ENCODE measurements at places on chromosomes 4 and X.

- no peak for DNase-seq
Measured at GRCh38 chr4:154868414-154869194, 87.5 kb downstream of the RBM46 start.

DNA sequence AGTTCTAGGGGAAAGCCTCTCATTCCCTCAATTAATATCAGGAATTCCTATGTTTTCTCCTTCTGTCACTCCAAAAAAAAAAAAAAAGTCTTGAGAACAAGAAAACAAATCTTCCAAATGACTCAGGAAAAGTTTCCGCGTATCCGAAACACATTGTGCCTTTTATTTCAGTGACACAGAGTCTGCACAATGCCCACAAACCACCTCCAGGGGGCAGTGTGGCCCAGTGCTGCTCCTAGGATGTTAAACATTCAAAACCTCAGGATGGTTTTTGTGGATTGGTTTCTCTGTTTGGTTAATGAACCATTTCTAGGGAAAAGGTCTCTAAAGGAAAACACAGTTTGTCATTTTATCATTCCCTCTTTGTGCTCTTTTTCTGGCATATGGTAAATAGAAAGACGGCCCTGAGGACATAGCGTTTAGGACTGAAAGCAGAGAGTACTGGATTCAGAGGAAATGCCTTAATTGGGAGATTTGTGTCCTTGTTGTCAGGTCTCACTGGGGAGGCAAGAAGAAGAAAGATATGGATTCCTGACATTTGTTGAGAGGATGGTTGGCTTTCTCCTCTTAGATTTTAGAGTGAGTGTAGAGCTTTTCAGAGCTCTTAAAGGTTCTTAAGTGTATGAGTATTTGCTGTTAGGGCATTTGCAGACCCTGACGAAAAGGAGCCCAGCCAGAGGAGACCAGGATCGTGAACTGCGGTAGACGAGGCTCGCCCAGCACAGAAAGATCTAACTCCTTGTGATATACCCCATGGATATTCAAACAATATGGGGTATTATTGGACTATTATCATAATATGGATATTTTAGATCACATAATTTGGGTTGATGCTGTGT is 65.7 kb upstream of the MAP9 start:
- peak; percentile 58 for DNase-seq

DNA sequence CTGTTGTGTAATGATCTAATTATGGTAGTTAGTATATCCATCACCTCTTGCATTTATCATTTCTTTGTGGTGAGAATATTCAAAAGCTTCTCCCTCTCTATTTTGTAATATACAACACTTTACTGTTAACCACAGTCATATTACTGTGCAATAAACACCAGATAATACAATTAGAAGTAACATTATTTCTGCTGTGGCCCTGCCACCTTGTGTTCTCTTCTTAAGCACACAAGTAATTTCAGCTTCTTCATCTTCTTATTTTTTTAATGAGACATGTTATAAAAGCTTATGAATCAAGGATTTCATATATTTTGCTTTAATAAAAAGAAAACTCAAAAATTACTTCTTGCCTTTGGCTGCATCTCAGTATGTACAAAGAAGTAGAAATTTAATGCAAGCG is 675.2 kb upstream of the INTU start:
- DNase-seq: no peak

DNA sequence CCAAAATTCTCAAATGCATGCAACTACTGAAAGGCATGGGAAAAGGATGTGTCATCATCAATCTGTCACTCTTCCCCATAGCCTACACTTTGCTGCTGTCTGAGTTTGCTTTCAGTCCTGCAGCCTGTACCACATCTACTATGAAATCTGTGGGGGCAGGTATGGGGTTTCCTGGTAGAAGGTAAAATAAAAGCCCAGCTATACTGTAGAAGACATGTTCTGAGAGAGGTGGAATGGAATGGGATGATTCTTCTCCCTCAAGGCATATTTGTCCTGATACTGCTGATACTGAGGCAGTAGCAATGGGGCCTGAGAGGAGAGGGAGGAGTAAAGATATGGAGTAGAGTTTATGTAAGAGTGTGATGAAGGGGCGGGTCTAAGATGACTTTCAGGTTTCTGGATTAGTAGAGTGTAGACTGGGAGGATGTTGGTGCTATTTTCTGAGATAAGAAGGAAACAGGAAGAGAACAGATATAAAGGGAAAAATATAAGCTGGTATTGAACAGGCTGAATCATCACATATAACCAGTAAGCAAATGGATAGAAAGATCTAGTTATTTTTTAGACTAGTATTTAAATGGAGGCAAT is 38.7 kb upstream of the GYPA start:
- no peak for DNase-seq

DNA sequence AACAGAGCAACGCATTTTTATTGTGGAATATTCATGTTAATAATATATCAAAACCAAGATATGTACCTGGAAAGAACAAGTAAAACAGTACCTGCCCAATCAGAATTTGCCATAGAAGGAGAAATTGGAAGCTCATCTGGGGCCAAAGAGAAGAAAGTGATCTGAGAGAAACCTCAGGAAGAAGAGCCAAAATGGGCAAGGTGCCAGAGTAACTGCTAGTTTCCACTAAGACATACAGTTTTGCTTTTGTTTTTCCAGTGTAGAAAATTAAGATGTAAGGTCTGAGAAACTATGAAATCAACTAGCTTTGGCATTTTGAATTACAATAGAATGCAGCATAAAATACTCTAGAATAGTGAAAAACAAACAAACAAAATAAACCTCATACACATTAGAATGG is 2201.2 kb downstream of the ARAP2 start:
- no peak for DNase-seq

GRCh38 chr4:61201561-61201960 is 1.4 kb downstream of the ADGRL3 start:
- no peak for DNase-seq

GRCh38 chr4:4853921-4854648 is 5.4 kb upstream of the MSX1 start:
- DNase-seq: no peak

- peak; percentile 29 for DNase-seq
Measured at GRCh38 chrX:19382555-19383145, 38.9 kb downstream of the PDHA1 start.

- DNase-seq: no peak
Measured at GRCh38 chrX:134501941-134502340, 42.0 kb downstream of the HPRT1 start.

- DNase-seq: no peak
Measured at GRCh38 chr4:162282684-162283083, 118.9 kb upstream of the FSTL5 start.

DNA sequence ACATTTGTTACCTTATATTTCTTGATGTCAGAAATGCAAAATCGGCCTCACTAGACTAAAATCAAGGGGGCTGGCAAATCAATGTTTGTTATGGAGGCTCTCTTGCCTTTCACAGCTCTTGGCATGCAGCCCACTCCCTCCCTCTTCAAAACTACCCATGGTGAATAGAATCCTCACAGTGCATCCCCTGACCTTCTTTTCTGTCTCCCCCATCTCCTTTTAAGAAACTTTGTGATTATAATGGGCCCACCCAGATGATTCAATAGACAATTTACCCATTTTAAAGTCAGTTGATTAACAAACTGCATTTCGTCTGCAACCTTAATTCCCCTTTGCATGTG is 184.0 kb downstream of the PCDH7 start:
- DNase-seq: no peak

DNA sequence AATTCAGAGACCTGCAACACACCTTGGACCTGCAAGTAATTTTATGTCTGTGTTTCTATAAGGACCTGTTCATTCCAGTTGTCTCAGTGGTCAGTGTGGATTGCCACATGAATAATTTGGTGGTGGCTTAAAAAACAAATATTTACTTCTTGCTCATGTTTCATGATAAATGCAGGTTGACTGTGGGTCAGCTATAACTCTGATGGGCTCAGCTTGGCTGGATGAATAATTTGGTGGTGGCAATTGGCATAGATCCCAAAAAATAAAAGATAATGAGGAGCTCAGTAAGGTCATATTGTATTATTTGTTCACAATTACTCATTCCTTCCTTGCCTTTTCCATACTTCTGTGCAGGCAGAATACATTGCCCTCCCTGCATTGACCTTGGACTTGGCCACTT is 18.9 kb upstream of the SCRG1 start:
- no peak for DNase-seq

DNA sequence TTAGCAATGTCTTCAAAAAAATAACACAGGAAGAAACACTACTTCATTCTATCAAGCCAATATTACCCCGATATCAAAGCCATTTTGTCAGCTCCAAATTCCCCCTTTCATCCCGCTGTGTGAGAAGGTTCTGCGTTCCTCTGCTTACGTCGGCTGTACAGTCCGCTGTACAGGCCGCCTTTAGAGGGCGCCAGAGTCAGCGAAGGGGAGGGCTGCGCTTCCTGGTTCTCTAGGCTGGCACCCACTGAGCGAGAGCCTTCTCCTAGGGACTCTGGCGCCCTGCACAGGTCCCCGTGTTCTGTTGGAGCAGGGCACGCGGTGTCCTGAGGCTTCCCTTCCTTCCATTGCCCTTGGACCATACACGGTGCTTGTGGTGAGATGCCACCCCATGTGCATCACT is 25.3 kb upstream of the CT45A1 start:
- DNase-seq: no peak

GRCh38 chrX:55754861-55755294 is 37.3 kb downstream of the RRAGB start:
- no peak for DNase-seq

DNA sequence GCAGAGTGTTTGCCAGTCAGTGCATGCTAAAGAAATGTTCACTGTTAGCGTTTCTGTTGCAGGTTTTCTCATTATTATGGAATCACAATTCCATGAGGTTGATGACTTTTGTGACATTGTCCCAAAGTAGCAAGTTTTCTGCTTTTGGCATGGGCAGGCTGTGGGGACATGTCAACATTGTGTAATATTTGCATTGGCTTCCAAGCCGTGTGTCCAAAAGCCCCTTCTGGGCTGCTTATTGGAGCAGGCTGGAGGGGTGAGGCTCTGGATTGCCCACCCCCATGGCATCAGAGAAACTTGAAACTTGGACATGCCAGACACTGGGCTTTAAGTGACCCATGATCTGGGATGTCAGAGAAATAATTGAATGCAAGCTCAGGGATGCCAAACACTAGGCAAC is 90.7 kb downstream of the RTL9 start:
- no peak for DNase-seq

GRCh38 chrX:44876086-44876485 is 3.1 kb downstream of the KDM6A start:
- DNase-seq: no peak

DNA sequence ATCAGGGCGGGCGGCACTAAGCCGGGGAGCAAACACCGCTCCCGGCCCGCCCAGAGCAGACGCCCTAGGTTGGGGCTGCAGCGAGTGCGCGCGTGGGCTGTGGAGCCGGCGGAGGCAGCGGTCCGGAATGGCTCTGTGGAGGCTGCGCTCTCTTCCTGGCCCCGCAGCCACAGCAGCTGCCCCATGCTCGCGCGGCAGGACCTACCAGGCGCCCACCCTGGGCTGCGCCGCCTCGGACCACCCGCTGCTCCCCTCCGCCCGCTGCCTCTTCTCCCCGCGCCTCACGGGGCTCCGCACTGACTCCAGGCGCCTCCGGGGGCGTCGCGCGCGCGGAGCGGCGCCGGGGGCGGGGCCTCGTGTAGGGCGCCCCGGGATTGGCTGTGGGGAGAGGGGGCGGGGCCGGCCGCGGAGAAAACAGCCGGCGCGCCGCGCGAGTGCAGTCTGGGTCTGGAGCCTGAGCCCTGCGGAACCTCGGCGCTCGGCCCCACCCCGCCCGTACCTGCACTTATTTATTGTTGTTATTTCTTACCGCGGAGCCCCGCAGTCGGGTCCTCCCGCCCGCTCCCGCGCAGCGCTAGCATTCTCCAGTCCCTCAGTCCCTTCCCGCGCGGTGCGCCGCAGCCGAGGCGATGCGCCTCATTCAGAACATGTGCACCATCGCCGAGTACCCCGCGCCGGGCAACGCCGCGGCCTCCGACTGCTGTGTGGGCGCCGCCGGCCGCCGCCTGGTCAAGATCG is at the start of gene RASL11B:
Gene RASL11B, plus strand, starts transcription at position 439 of the 738 bp plus-strand sequence. Its CDS starts 191 bp downstream, at position 630.
- DNase-seq: peak; percentile 81

DNA sequence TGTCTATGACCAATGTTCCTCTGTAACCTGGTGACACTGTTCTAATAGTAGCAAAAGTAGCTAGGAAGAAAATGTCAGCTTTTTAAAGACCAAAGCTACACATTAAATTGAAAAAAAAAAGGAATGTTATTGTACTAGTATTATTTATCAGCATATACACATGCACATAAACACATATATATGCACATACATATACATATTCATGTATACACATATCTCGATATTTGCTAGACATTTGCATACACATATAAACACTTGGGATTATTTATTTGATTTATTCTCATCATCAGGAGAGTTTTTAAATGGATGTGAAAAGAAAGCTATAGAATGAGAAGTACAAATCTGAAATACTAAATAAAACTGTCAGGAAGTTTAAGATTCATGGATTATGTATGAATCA is 21.3 kb upstream of the NEIL3 start:
- DNase-seq: no peak

DNA sequence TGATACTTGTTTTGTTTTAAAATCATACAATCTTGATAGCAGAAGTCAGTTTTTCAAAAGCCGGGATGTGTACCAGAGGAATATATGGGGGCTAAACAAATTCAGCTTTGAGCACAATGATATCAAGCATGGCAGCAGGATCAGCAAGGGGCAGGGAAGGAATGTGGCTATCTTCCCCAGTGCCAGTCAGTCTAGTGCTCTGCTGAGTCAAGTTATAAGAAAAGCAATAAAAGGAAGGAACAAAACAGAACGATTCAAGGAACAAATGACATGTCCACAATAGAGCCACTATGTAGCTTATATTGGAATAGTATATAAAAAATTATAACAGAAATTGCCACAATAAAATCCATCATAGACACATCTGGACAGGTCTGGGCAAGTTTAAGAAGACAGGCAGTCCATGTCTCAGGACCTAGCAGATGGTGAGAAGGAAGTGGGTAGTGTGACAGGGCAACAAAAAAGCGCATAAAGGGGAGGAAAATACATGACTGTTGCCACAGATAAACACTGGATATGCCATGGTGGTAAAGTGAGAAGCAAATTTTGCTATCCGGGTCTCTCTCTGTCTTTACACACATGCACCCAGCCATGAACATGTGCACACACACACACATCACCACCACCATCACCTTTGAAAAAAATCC is 518.2 kb upstream of the HTR2C start:
- no peak for DNase-seq

DNA sequence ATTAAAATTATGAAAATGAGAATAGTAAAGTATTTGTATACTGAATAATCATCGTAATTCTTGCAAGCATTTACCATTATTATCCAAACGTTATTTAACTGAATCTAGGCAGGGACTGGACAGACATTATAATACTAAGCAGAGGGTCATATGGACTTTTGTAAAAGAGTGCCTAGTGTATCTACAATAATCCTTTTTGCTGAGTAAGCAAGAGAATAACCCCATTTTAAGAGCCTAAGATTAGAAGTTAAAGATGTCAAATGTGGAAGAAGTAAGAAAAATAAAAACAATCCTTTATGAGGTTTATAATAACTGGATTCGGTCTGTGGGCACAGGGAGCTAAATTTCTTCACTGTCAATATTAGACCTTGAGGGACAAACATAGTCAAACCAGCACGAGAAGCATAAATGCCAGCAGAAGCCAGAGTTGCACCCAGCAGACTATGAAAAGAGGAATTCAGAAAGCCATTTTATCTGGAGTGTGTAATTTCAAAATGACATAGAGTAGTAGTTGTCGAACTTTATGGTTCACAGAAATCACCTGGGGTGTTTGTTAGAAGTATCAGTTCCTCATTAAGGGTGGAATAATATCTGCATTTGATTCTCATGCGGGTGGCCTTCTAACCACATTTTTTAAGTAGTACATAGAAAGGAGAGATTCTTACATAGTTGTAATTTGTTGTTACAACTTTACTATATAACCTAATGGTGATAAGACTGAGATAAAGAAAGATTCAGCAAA is 39.7 kb upstream of the DCLK2 start:
- DNase-seq: no peak

Data from CD4-positive, alpha-beta T cell treated with Interleukin-2 at 100 ng/mL for 4 hours (primary cell).